GM19239 (cell line): ENCODE measurements at places on chromosomes 1 and 21.

GRCh38 chr1:225534135-225534534, 106.3 kb upstream of the LBR start:
- DNase-seq, result no peak

DNA sequence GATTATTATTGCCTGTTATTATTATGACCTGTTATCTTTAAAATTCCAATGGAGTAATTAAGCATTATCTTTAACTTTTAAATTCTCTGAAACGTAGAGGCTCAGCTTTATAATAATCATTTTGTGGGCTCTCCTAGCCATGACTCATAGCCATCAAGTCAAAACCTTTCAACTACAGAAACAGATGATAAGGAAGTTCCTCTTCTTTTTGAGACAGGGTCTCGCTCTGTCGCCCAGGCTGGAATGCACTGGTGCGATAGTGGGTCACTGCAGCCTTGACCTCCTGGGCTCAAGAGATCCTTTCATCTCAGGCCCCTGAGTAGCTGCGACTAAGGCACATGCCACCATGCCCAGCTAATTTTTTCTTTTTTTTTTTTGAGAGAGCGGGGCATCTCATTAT, 43.5 kb downstream of the CHML start:
- no peak for DNase-seq

DNA sequence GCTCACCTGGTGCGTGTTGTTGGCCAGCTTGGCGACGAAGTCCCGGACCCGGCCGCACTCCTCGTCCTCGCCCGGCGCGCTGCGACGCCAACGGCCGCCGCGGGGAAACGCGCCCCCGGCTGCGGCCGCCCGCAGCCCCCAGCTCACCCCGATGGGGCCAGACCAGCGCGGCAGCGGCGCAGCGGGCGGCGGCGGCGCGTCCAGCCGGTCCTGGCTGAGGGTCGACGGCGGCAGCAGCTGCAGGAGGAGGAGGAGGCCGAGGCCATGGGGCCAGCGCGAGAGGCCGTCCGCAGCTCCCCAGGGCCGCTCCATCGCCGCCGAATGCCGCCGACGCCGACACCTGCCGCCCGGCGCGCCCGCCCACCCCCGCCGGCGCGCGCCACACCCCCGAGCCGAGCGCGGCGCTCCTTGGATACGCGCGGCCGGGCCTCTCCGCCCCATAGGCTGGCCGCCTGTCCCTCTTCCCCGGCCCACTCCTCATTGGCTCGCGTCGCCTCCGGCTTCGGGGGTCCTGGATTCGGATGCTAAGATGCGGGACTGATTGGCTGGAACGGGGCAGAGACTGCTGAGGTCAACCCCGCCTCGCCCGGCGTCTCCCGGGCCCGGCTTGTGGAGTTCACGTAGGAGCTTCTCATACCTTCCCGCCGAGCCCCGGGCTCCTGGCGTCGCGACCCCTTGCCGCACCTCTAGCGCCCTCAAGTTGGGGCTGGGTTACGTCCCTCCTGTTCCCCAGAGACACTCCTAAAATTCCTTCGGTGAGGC, at the start of gene SORT1:
Gene SORT1 (minus strand): TSS at position 338 of the 762 bp plus-strand sequence. CDS start 26 bp downstream, at position 312.
- peak; percentile 52 for DNase-seq

DNA sequence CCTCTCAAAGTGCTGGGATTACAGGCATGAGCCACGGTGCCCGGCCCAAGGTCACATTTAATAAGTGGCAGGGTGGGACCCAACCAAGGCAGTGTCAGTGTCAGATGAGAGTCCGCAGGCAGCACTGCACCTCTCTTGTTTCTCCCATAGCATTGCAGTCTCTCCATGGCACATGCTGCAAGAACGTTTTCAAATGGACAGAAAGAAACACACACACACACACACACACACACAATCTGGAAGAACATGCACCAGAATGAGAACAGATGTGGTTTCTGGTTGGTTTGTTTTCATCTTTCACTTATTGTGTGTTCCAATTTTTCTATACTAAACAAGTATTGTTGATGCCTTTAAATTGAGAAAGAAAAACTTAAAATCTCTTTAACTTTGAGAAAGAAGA, 126.5 kb downstream of the SYF2 start:
- no peak for DNase-seq

DNA sequence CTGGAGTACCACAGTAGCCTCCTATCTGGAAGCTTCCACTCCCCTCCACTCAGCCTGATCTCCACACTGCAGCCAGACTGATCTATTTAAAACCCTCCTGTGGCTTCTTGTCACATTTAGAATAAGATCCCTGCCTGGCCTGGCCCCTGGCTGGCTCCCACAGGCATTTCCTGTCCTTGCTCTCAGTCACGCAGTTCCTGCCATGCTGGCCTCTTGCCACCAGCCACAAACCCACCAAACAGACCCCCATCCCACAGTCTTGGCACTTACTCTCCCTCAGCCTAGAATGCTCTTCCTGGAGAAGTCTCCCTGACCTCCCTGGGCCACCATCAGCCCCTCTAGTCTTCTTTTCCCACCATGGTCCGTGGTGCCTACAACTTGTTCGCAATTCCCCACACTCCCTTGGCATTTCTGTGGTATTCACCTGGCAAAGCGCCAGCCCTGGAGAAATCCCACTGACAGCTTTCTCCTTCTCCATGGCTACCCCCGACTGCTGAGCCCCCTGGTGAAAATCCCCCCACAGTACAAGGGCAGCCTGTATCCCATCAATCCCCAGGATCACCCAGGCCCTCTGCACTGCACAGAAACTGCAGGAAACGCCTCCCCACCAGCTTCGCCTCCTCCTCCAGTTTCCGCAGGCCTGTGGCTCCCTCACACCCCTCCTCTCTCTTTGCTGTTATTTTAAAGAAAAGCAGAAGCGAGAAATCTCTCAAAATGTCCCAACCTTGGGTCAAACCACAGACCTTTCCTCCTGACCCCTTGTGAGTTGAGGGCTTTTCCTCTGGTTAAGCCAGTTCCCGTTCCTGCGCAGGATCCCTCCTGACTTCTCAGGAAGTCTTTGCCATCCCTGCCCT, 94.5 kb downstream of the SYT2 start:
- peak; percentile 39 for DNase-seq

DNA sequence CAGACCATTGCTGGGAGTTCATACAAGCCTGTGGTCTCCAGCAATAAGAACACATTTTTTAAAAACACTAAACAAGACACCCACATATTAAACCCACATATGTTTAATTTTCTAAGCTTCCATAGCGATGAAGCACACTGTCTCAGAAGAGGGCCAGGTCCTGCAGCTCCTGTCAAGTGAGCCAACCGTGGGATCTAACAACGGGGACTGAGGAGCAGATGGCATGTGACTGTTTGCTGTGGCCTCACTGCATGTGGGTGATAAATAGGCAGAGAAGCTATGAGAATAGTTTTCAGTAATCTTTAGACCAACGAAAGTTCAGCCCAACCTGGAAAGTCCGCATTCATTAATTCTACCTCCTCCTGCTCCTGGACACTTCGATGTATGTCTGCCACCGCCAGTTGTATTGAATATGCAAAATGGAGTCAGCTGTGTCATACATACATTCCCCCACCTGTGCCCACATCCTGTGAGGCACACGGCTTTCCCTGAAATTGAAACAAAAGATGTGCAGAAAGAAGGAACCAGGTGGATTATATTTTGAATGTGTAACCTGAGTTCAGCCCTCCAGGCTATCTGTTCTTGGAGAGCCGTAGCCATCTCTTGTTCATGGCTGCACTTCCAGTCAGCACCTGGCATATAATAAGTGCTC, 88.2 kb downstream of the MIS18A start:
- DNase-seq, result no peak

DNA sequence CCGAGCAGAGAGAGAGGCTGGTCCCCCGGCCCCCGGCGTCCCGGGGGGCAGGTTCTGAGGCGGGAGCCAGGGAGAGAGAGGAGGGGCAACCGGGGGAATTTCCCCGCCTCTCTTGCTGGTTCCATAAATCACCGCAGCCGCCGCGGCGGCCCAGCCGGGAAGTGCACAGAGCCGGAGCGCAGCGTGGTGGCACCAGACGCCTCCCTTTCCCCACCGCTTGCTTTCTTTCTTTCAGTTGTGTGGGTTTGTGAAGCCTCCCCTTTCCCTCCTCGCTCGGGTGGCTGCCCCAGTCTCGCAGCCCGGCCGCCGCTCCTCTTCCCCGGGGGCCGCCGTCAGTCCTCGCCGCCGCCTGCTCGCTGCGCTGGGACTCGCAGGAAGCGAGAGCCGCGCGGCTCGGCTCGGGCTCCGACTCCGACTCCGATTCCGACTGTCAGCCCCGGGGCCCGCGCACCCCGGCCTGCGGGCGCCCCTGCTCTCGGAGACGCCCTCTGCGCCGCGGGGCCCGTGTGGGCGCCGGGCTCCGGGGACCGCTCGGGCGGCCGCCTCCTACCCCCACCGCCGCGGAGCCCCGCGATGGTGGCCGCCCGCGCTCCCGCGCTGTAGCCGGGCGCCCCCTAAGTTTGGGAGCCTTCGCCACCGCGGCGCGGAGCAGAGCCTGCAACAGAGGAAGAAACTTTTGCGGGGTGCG, at the start of gene CACHD1:
Gene CACHD1 (plus strand): TSS at position 153 of the 688 bp plus-strand sequence. CDS start 616 bp downstream, outside the sequence.
- DNase-seq, result peak; percentile 46

DNA sequence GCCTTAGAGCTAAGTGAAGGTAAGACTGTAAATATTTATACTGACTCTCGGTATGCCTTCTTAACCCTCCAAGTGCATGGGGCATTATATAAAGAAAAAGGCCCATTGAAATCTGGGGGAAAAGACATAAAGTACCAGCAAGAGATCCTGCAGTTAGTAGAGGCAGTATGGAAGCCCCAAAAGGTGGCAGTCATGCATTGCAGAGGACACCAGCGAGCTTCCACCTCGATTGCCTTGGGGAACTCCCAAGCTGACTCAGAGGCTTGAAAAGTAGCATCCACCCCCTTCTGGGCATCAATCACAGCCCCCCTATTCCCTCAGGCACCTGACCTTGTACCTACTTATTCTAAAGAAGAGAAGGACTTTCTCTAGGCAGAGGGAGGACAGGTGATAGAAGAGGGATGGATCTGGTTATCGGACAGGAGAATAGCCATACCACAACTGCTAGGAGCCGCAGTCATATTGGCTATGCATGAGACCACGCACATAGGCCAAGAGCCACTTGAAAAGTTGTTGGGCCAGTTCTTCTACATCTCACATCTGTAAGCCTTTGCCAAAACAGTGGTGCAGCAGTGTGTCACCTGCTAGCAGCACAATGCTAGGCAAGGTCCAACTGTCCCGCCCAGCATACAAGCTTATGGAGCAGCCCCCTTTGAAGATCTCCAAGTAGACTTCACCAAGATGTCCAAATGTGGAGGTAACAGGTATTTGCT, 19.4 kb downstream of the PLA2G2F start:
- no peak for DNase-seq

DNA sequence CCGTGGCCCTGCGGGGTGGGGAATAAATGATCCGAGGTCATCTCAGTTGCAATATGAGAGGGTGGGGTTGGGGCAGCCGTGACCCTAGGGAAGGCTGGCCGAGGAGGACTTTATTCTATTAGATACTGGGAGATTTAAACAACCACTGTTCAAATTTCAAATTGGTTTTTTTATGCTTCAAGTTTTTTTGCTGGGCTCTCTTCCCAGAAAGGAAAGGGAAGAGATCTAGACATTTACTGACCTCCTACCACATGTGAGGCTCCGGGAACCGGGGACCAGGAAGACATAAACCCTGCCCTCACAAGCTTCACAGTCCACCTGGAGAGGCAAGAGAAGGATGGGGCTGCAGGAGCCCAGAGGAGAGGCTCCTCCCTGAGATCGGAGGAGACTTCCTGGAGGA, 207.3 kb downstream of the FOXD2 start:
- DNase-seq, result no peak

DNA sequence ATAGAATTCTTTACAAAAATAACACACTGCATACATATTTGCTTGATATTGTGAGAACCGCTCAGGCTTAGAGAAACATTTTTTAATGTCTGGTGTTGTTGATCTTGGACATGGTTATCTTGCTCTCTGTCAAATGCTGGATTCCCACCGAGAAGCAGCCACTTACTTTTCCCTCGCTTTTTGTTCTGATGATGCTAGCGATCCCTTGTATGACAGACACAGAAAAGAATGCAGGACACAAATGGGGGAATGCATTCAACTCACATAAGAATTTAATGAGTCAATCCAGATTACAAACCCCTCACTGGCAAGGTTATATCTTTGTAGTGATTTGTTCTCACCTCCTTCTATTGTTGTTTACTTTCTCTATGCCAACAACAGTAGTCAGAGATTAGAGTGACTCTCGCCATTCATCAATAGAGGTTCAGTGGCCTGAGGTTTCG, 76.8 kb upstream of the AKT3 start:
- no peak for DNase-seq
